ENCODE measurements at places on chromosomes 1 and 21.

GRCh38 chr1:23521588-23521987, 9.4 kb downstream of the E2F2 start:
- DNase-seq: no peak

DNA sequence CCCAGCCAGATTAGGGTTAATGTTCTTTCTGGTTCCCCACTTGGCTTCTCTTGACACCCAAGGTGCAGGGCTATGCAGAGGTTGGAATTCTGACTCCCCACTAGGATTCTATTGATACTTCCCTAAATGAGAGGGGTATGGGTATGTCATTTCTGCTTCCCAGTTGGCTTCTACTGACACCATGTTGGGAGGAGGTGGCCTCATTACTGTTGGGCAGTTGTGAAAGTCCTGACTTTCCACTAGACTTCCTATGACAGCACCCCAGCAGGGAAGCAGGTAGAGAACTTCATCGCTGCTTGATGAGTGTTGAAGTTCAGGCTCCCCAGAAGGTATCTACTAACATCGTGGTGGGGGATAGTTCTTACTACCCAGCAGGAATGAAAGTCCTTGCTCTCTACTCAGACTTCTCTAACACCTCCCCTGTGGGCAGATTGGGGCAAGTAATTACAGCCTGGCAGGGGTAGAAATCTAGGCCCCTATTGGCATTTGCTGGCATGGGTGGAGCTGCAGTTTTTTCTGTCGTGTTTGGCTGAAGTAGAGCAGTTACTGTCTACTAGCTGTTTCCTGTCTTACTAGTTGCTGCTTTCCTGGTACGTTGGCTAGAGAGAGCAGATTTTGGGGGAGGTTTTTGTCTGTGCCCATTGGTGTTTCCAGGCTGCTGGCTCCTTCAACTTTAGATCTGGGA, 41.5 kb downstream of the ZYG11B start:
- DNase-seq: no peak

GRCh38 chr21:39714331-39714730, 30.7 kb upstream of the IGSF5 start:
- DNase-seq: no peak

DNA sequence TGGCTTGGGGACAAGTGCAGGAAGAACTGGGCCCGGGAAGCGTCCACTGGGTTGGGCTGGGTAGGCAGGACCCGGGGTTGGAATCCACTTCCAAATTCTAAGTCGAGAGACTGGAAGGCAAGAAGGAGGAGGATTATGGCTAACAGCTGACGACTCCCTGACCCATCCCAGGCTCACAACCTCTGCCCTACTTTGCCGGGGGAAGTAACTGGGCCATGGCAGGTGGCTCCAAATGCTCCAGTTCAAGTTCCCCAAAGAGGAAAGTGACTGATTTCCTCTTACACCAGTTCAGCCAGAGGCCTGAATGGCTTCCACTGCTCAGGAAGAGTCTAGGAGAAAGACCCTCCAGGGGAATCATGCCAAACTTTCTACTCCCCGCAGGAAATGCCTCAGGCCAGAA, 11.4 kb downstream of the EMC1 start:
- DNase-seq: no peak

DNA sequence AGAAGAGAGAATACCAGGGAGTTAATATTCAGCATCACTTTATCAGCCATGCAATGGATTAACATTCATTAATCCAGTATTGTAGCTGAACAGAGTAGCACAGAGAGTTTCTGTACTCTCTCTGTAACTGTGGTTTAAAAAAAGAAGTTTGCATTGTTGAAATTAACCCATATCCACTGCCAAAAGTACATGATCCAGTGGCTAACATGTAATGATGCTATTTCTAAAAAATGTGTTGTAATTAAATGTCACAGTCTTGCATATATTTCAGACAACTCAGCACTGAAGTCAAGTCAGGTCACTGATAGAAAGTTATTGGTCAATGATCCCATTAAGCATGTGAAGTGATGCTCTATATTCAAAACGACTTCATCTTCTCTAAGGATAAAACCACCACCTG, 141.3 kb downstream of the NRIP1 start:
- DNase-seq: no peak
